ENCODE measurements at places on chromosomes 7 and 10. TPM values are rescaled to one million over a fixed set of nuclear protein-coding genes. Genes with fewer than 3 reads are reported as not detected.

The SPDYE2 gene
- total RNA-seq: not detected

The CDNF gene
- total RNA-seq: 3.8 TPM

The VGF gene
- total RNA-seq: 0.91 TPM

The EMX2 gene
- not detected for total RNA-seq

The MRLN gene
- not detected for total RNA-seq

The C7orf57 gene
- not detected for total RNA-seq

The GLI3 gene
- total RNA-seq: 34.0 TPM

The ITGA8 gene
- total RNA-seq: under 0.01 TPM

The MYL7 gene
- not detected for total RNA-seq

The AKR1C4 gene
- total RNA-seq: not detected

The CARD11 gene
- total RNA-seq: 0.16 TPM

The CXCL12 gene
- 128 TPM for total RNA-seq

The USP6NL gene
- 12.0 TPM for total RNA-seq

Data from epithelial cell of alveolus of lung (primary cell).